ENCODE measurements at places on chromosomes 3 and 15.

DNA sequence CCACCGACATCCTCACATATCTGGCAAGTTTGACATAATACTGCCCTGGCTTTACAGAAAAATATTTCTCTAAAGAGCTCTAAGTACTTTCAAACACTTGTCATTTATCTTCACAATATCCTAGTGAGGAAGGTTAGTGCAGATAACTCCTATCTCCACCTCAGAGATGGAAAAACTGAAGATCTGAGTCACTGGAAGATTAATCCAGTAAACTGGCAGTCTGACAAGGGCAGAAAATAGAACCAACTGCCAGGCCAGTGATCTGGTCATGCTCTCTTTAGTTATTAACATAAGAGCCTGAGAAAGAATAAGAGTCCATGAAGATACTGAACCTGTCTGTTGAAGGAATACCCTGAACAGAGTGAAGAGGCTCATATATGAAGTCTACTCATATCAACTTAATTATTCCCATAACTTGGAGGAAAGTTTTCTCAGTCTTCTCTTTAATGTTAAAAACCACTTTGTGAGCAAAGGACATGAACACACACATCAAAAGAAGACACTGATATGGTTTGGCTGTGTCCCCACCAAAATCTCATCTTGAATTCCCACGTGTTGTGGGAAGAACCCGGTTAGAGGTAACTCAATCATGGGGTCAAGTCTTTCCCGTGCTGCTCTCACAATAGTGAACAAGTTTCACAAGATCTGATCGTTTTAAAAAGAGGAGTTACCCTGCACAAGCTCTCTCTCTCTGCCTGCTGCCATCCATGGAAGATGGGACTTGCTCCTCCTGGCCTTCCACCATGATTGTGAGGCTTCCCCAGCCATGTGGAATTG is 61.4 kb downstream of the GOLIM4 start:
- DNase-seq, result no peak

- DNase-seq, result no peak
Observed at GRCh38 chr15:61063875-61064320, 165.2 kb downstream of the RORA start.

DNA sequence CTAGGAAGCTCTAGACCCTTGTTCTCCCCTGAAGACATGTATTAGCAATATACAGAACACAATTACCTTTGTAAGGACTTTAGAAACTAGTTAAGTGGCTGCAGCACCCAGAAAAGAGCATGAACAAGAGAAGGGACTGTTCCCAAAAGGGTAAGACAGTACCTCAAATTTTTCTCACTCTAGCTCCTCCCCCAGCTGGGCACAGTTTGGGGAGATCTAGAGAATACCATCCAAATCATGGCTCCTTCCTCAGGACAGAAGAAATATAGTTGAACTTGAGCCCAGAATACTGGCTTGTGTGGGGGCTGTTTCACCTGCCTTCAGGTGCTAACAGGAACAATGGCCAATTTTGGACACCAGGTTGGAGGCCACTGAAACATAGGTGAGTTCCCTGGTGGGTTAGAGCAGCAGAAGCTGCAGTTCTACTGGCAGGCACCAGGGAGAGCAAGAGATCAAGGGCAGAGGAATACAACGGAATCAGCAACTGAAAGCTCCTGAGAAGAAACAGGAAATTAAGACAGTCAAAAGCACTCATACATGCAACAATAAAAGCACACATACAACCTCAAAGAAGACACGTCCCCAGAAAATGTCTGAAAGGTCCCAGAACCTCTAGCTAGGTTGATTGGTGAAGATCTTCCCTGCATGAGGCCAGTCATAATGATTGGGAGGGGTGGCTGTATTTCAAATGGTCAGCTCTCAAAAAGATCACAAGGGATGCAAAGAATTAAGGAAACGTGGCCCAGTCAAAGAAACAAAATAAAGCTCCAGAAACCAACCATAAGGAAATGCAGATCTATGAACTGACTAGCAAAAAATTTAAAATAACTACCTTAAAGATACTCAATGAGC is 104.9 kb upstream of the ASB14 start:
- DNase-seq, result peak; percentile 60

GRCh38 chr3:102447272-102447671 is 12.5 kb downstream of the ZPLD1 start:
- no peak for DNase-seq

- DNase-seq, result no peak
Observed at GRCh38 chr3:24323272-24323671, 171.4 kb downstream of the THRB start.

GRCh38 chr3:151879037-151879436 is 5.6 kb downstream of the SUCNR1 start:
- DNase-seq, result no peak

- DNase-seq, result no peak
Observed at GRCh38 chr15:39272901-39273300, 308.0 kb upstream of the THBS1 start.

GRCh38 chr3:12073106-12073505 is 68.9 kb downstream of the SYN2 start:
- no peak for DNase-seq

- DNase-seq, result no peak
Observed at GRCh38 chr15:101020945-101021344, 101.8 kb downstream of the LRRK1 start.

GRCh38 chr3:150114873-150115540 is 144.3 kb upstream of the PFN2 start:
- peak; percentile 53 for DNase-seq

- DNase-seq, result no peak
Observed at GRCh38 chr15:31297575-31298456, 28.8 kb upstream of the KLF13 start.

All from GM13976 (cell line).